Neural crest cell (in vitro differentiated cells): ENCODE measurements at places on chromosomes 11 and 22. TPM values are rescaled to one million over a fixed set of nuclear protein-coding genes. Genes with fewer than 3 reads are reported as not detected.
A peak's percentile ranks its signal among the peaks of the same experiment; 100 is the strongest.

DMC1 gene
- total RNA-seq, result 8.1 and 9.0 TPM in 2 replicates

OR4A5 gene
- total RNA-seq, result not detected in 2 replicates

ADAMTS8 gene
- total RNA-seq, result 0.21 TPM in 1 of 2 replicates, not detected in the other

DNA sequence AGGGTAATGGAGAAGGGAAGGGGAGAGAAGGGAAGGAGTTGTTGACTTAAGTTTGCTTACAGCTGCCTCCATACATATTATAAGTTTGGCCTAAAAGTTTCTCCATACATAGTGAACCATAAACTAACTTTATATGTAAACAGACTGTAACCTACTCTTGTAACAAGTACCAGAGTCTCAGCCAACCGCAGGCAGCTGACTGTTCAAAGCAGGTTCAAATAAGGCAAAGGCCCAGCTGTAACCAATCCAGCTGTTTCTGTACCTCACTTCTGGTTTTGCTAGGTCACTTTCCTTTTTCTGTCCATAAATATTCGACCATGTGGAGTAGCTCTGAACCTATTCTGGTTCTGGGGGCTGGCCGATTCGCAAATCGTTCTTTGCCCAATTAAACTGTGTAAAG lies 591.2 kb downstream of the INSC start:
- no peaks in the 10 kb centered on the region for H3K36me3 ChIP-seq
- no peak for DNase-seq
- H3K4me3 ChIP-seq, result no peak overlapping the region

DNA sequence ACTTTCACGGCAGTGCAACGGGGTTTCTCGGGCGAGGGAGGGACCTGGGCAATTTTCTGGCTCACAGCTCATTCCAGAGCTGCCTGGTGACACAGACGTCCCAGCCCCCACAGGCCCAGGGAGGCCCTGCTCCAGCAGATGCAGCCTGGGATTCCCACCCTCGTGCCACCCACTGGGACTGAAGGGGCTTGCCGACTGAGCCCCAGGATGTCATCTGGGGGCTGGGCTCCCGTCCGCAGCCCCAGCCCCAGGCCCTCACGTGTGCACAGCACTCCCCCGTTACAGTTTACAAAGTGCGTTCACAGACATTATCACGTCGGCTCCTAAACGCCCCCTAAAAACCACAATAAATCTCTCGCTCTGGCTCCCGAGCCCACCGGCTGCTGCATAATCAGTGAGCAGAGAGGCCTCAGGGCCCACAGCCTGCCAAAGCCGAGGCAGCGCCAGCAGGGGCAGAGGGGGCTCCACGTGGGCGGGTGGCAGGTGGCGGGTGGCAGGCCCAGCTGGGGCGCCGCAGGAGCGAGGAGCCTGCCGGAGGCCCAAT lies 76.9 kb upstream of the TCF20 start:
- no peak overlapping the region for H3K4me3 ChIP-seq
- no peaks in the 10 kb centered on the region for H3K36me3 ChIP-seq

- H3K4me3 ChIP-seq, result peak overlapping the region; percentile 56
- H3K4me1 ChIP-seq, result peaks cover 40% of the 10 kb centered on the region
Observed at GRCh38 chr11:73343076-73343873, 32.9 kb upstream of the RELT start.

- H3K27ac ChIP-seq, result no peak overlapping the region
- no peaks in the 10 kb centered on the region for H3K27me3 ChIP-seq
- no peak overlapping the region for H3K4me3 ChIP-seq
- H3K36me3 ChIP-seq, result no peaks in the 10 kb centered on the region
Observed at GRCh38 chr11:30608534-30608933, 22.4 kb upstream of the MPPED2 start.

DNA sequence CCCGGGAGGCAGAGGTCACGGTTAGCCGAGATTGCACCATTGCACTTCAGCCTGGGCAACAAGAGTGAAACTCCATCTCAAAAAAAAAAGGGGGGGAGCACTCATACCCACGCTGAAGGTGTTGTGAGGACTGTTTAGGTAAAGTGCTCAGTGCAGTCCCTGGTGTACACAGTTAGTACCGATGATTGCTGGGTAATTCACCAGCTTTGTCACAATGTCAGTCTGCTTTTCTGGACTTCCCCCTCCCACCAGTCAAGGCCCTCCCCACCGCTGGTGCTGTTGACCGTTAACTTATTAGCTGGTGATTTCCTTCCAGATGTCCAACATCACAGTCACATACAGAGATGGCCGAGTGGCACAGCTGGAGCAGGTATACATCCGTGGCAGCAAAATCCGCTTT lies 11.9 kb downstream of the SNRPD3 start:
- DNase-seq, result no peak
- H3K36me3 ChIP-seq, result peaks cover 7% of the 10 kb centered on the region
- no peaks in the 10 kb centered on the region for H3K27me3 ChIP-seq
- H3K4me1 ChIP-seq, result no peaks in the 10 kb centered on the region
- no peak overlapping the region for H3K4me3 ChIP-seq

GRCh38 chr11:8698917-8699441 lies 16.4 kb downstream of the RPL27A start:
- peak overlapping the region; percentile 8 for H3K4me3 ChIP-seq
- no peak for DNase-seq
- H3K36me3 ChIP-seq, result peaks cover 47% of the 10 kb centered on the region

- H3K36me3 ChIP-seq, result no peaks in the 10 kb centered on the region
- peak overlapping the region; percentile 67 for H3K4me3 ChIP-seq
- DNase-seq, result peak; percentile 3
- H3K4me1 ChIP-seq, result peaks cover 4% of the 10 kb centered on the region
- H3K27me3 ChIP-seq, result peaks cover 81% of the 10 kb centered on the region
Observed at GRCh38 chr11:2268729-2269600, 1.4 kb downstream of the ASCL2 start.

- H3K4me3 ChIP-seq, result no peak overlapping the region
- no peaks in the 10 kb centered on the region for H3K27me3 ChIP-seq
- H3K36me3 ChIP-seq, result no peaks in the 10 kb centered on the region
- no peak overlapping the region for H3K27ac ChIP-seq
Observed at GRCh38 chr11:107988397-107989158, 20.1 kb upstream of the CUL5 start.

DNA sequence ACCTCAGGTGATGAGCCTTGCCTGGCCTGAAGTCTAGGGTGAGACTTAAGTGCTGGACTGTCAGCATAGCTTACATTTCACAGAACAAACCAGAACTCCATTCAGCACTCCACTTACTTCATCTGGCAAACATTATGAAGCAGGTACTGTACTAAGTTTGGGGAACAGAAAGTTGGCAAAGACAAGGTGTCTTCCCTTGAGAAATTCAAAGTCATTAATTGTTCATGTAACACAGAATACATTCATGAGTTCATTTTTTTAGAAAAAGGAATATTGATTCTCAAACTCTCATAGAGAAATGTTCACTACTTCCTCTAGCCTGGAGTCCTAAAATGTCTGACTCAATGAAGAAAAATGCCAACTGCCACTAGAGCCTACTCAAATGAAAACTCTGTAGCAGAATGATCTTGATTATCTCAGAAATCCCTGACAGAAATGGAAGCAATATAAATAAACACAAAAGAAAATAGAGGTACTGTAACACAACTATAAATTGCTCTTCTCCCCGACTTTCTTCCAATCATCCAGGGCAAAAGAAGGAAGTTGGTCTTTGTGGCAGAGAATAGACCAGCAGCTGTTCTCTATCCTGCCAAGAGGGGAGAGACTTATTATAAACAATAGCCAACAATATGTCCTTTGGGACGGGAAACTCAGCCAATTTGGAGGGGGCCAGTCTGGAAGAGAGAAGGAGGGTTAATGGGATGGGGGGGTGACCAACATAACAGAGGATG lies 129.2 kb upstream of the MTMR2 start:
- no peak for DNase-seq
- H3K27ac ChIP-seq, result no peak overlapping the region
- peaks cover 63% of the 10 kb centered on the region for H3K4me1 ChIP-seq

DNA sequence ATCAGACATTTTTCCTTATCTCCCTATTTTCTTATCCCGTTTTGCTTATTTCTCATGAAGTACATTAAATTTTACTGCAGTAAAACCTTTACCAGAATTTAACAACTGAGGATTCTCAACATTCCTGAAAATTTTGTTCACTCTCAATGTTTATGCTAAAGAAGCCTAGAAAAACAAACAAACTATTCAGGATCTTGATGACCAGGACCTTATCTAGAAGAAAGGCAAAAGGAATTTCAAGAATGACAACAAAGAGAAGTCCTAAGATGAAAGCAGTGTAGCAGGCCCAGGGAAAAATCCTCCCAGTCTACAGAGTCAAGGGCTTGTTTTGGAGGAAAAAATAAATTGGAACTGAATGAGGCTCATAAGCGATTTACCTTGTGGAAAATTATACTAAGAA lies 283.3 kb upstream of the ARHGAP42 start:
- peaks cover 4% of the 10 kb centered on the region for H3K36me3 ChIP-seq
- no peaks in the 10 kb centered on the region for H3K27me3 ChIP-seq
- H3K27ac ChIP-seq, result no peak overlapping the region
- H3K4me1 ChIP-seq, result peaks cover 4% of the 10 kb centered on the region
- H3K4me3 ChIP-seq, result no peak overlapping the region
